ENCODE measurements at places on chromosomes 2 and 18.

- DNase-seq: no peak
Observed at GRCh38 chr18:50911006-50911405, 32.1 kb downstream of the ME2 start.

DNA sequence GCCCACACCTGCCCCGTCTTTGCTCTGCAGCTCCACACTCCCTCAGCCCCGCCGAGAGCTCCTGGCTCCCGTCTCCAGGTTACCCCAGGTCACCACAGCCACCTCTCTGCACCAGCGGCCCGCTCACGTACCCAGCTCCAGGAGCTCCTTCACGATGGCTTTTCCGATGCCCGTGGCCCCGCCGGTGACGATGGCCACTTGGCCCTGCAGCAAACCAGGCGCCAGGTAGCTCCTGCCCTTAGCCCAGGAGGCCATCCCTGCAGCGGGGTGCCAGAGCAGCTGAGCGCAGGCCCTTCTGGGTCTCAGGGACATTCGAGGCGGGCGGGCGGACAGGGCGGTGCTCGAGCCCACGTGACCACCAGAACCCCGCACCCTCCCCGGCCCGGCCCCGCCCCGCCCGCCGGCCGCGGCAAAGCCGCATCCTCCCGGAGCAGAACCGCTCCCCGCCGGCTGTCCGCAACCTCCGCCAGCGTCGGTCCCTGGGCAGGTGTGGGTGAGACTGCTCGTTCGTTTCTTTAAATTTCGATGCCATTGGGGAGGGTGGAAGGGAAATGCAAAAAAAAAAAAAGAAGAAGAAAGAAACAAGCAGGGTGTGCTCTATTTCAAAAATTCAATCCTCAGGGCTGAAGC is at the start of the genes PECR and TMEM169:
Gene PECR (minus strand): TSS at position 323 of the 630 bp plus-strand sequence. CDS start 68 bp downstream, at position 255.
Gene TMEM169 (plus strand): TSS at position 433 of the 630 bp plus-strand sequence. CDS start 14,045 bp downstream, outside the sequence.
- no peak for DNase-seq

DNA sequence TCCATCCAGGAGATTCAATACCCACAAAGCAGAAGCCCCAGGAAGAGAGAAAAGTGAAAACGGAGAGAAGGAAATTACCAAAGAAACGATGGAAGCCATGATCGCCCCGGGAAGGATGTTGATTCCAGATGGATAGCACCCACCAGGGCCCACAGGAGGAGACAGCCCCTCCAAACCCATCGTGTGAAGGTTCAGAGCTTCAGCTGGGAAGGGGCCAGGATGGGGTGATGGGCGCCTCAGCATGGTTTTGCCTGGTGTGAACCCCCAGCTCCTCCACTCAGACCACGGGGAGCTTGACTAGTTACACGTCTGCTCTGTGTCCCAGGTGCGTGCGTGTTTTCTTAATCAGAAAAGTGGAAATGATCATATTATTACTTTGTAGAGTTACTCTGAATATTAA is 264.5 kb downstream of the EIPR1 start:
- DNase-seq: no peak

- DNase-seq: no peak
Observed at GRCh38 chr2:212284166-212284565, 254.4 kb downstream of the ERBB4 start.

GRCh38 chr2:108829578-108830310 is 43.2 kb downstream of the CCDC138 start:
- DNase-seq: no peak

DNA sequence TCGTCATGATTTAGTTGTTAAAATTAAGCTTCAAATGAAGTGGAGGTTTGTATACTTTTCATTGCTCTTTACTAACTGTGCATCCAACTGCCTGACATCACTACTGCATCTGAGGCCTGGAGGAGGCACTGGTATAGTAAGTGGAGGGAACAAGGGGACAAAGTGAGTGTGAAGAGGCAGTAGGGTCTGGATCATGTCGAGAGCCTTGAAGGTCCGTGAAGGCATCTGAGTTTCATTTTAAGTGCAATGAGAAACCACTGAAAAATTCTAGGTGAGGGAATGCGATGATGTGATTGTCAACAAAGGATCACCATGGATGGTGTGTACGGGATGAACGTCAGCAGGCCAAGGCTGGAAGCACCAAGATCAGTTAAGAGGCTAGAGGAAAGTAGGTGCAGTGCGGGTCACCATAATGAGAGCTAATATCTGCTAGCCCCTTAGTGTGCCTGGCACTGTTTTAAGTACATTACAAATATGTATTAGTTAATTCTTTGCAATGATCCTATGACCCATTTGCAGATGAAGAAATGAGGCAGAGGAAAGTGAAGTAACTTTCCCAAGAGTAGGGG is 96.1 kb downstream of the CABYR start:
- DNase-seq: no peak
